T47D (cell line): ENCODE measurements at places on chromosomes 5 and 9.

DNA sequence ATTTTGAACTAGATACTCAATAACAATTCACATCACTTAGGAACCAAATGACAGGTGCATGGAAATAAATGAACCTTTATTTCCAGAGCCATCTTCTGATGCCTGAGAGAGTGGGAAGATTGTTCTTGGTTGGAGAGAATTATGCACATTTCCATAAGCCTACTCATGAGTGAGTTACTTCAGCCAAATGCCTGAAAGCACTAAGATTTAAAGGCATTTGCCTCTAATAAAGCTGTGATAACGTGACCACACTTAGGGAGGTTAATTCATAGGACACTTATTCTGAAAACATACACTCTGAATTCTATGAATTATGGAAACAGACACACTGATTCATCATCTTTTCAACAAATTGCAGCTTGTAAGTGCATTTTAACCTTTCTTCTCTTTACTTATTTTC is 40.0 kb downstream of the KCTD16 start:
- no peak for DNase-seq

DNA sequence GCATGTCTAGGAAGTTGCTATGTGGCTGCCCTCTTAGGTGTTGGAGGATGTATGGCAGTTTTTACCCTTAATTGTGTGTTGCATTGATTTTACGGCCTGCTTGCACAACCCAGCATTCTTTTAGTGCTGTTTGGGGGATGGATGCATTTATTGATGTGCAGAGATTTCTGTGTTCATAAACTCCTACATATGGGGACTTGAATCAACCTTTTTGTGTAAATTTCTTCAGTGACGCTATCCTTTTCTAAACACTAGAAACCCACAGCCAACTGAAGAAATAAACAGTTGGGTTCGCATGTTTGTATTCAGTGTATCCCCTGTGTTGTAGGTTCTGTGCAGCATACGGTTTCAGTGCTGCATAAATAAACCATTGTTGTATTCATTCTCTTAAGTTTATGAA is 263.7 kb downstream of the RASEF start:
- DNase-seq: no peak

GRCh38 chr9:123419091-123419490 is 63.1 kb downstream of the CRB2 start:
- DNase-seq: no peak

GRCh38 chr5:100452126-100452525 is 83.0 kb upstream of the FAM174A start:
- no peak for DNase-seq

- DNase-seq: no peak
These were observed 5.8 kb downstream of the TRUB2 start for GRCh38 chr9:128316421-128316820.

DNA sequence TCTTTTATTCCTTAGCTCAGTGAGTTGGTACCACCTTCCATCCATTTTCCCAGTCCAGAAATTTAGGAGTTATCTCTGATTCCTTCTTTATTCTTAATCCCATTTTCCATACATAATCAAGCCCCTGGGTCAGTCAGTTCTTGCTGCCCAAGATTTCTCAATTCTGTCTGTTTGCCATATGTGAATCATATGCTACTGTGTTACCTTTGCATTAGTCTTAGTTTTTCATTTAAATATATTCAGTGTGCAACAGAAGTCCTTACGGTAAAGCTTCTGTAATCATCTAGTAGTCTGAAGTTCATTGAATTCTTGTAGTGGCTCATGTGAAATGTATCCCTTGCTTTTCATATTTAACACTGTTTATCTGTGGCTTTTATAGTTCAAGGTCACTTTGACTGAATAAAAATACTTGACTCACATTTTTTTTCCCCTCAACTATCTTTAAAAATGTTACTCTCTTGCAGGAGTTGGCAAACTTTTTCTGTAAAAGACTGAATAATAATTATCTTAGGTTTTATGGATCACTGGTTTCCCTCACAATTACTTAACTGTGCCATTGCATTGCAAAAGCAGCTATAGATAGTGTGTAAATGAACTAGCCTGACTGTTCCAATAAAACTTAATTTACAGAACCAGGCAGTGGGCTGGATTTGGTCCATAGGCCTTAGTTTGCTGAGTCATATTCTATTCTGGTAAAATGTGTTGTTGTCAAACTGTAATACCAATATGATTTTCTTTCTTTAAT is 6.9 kb downstream of the KIAA1958 start:
- DNase-seq: no peak

- no peak for DNase-seq
These were observed 1.8 kb upstream of the PDE8B start for GRCh38 chr5:77208507-77209163.

DNA sequence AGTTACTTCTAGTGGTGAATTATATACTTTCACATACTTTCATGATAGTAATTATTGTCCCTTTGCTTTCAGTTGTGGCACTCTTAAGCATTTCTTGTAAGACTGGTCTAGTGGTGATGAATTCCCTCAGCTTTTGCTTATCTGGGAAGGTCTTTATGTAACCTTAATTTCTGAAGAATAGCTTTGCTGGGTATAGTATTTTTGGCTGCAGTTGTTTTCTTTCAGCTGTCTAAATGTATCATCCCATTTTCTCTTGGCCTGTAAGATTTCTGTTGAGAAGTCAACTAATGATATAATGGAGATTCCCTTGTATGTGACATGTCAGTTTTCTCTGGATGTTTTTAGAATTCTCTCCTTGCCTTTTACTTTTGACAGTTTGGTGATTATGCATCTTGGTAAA is 41.0 kb downstream of the TMEM38B start:
- no peak for DNase-seq

DNA sequence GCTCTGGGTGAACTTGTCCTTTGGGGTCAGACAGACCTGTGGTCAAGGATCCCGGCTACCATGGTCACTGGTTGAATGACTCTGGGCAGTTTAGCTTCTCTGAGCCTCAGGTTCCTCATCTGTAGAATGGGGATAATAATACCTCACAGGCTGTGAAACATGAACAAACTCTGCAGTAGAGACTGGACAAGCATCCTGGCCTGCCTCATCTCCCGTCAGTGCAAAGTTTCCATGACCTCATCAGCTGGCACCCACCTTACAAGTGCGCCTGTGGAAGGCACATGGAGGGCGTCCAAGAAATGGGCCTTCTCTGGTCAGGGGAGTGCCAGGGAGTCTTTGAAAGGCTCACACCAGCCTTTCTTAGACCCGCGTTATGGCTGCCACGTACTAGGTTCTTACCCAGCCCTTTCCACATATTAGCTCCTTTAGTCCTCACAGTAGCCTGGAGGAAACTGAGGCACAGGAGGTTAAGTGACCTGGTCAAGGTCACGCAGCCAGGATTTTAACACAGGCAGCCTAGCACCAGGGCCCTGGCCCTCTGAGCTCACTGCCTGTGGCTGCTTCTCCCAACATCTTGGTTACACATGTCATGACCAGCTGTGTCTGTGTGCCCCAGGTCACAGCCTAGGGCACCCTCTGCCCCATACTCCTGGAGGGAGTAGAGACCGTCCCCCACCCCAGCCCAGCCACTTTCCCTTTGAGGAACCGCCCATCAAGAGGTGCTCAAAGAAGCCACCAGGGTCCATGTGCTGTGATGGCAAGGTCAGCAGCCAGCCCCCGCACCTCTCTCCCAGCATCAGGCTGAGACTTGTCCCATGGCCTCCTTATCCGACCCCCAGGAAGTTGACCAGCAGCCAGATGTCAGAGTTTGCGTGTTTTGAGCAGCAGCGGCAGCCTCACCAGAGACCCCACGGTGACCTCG is 39.4 kb upstream of the RPL26L1 start:
- no peak for DNase-seq
